Kidney tubule cell (primary cell): ENCODE measurements at places on chromosomes 3 and 15.

- peak; percentile 32 for DNase-seq
These were observed 9.7 kb upstream of the RNF7 start for GRCh38 chr3:141728355-141728892.

GRCh38 chr15:70235347-70235746, 137.6 kb upstream of the TLE3 start:
- no peak for DNase-seq

DNA sequence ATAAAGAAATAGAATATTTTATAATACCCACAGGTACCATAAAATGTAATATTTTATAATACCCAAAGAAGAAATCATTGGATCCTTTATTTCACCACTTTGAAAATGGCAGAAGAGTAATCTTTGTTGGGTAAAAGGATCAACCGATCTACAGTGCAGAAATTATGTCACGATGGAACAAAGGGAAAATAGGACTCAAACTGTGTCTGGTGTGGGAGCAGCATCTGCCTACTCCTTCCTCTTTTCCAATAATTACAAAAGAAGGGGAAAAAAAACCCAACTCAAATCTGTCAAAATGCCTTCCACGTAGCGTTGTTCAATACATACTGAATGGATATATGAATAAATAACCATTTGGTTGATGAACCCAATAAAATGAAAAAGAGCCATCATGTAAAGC, 492.6 kb upstream of the TBL1XR1 start:
- DNase-seq = no peak

DNA sequence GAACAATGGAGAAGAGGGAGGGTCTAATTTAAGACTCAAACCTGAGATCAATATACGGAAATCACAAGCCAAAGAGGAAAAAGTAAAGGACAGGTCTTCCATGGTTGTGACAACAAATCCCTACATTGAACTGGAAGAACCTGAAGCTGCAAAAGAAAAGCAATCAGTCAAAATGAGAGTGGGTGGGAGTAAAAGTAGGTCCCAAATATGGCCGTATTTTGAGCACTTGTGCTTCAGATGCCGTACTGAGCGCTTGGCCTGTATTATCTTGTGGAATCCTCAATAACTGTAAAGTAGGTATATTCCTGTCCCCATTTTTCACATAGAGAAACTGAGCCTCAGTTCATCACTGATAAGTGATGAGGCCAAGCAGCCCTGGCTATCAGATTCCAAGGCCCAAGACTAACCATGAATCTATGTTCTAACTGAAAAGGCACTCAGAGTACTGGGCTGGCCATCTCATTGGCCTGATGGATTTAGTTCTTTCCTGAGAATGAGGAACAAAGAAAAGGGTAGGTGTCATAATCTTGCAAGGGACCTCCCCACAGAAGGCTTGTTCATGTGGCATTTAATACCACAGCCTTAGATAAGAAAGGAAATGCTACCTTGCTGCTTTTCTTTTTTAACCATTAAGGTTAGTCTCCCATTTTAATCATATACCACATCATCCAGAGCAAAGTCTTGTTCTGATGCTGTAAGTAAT, 52.5 kb downstream of the LRRN1 start:
- DNase-seq = no peak

DNA sequence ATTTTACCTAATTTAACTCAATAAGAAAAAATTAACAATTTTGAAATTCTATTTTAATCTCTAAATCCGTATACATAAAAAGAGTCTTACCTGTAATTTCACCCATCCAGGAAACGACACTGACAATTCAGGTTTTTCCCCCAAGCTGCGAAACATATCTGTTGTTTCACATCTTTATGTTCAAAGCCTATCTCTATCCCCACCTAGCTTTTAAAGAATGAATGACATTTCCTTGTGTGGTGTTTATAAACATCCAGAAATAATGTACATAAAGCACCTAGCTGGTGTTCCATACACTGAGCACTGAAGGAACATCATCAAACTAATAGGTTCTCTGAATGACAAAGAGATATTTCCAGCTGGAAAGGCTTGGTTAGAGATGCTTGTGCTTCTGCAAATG, 867.8 kb downstream of the SQOR start:
- peak; percentile 40 for DNase-seq
